ENCODE measurements at places on chromosomes 7 and 10. TPM values are rescaled to one million over a fixed set of nuclear protein-coding genes. Genes with fewer than 3 reads are reported as not detected.

Gene HDAC9
- total RNA-seq, result 51.4 TPM

Gene GPR37
- total RNA-seq, result 0.99 TPM

Gene MBL2
- not detected for total RNA-seq

Gene CDH23
- 16.6 TPM for total RNA-seq

Gene SPDYE8
- total RNA-seq, result not detected

GRCh38 chr7:38178695-38179344 lies 775 bp downstream of the STARD3NL start:
- H3K4me1 ChIP-seq, result peaks cover 3% of the 10 kb centered on the region
- no peak for DNase-seq
- H3K4me3 ChIP-seq, result peak overlapping the region; percentile 55
- peak overlapping the region; percentile 51 for H3K27ac ChIP-seq
- H3K27me3 ChIP-seq, result no peaks in the 10 kb centered on the region
- no peaks in the 10 kb centered on the region for H3K36me3 ChIP-seq

DNA sequence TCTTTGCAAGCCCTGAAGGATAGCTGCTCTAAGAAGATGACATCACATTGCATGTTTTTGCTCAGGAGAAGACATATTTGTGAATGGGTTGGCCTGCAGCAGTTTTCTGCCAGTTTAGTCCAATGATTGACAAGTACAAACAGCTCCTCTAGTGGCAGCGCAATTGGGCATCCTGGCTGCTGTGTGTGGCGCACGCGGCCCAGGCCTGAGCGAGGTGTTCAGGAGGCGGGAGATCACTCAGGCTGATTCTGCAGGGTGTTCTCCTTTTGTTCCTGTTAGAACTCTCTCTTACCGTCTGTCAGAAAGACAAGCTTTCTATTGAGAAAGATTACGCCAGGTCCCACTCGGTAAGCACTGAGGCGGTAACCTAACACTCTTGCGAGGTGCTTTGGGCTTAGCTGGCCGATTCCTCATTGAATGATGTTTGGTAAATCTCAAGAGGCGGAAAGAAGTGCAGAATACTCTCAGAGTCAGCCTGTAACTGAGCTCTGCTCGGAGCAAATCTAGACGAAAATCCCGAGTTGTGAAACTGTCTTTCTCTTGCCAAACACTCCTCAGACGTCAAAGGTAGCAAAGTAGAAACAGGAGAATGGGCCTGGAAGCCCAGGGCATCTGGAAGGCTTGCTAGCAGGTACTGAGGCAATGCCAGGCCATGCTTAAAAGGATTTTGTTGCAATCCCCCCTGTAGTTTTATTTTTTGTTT lies 219.2 kb upstream of the BMPER start:
- no peak overlapping the region for H3K27ac ChIP-seq
- no peaks in the 10 kb centered on the region for H3K36me3 ChIP-seq
- H3K4me1 ChIP-seq, result no peaks in the 10 kb centered on the region
- no peak for DNase-seq
- H3K27me3 ChIP-seq, result no peaks in the 10 kb centered on the region
- no peak overlapping the region for H3K4me3 ChIP-seq

DNA sequence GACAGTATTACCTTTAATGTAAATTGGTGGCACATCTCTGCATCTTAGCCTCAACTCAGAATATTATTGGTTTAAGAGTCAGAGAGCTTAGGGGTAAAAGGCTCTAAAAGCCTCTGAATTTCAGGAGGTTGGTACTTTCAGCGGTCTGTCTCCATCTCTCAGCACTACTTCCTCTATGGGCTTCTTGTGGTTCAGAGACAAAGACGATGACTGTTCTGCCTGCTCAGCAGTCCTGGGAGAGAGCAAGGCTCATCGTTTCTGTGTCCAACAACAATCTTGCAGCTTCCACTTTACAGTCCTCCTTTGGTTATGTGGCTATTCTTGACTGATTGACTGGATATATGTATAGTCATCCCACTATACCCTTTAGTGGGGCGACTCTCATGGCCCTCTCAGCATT lies 394.7 kb downstream of the AUTS2 start:
- H3K4me1 ChIP-seq, result no peaks in the 10 kb centered on the region
- H3K36me3 ChIP-seq, result no peaks in the 10 kb centered on the region
- no peak overlapping the region for H3K27ac ChIP-seq
- no peaks in the 10 kb centered on the region for H3K27me3 ChIP-seq
- no peak for DNase-seq

DNA sequence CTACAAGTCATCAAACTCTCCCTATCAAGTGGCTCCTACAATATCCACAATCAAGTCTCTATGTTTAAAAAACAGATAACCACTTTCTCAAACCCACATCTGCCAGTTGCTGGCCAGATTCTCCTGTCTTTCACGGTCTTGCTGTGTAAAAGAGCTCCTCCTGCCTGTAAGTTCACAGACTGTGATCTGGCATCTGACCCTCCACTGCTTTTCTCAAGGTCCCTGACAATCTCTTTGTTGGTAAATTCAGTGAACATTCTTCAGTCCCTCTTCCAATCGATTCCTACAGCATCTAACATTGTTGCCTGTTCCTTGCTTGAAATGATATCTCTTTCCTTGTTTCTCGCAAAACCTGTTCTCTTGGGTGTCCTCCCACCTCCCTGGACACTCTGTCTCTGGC lies 18.5 kb upstream of the LMOD2 start:
- no peaks in the 10 kb centered on the region for H3K36me3 ChIP-seq
- no peaks in the 10 kb centered on the region for H3K27me3 ChIP-seq
- H3K4me1 ChIP-seq, result no peaks in the 10 kb centered on the region
- no peak for DNase-seq

DNA sequence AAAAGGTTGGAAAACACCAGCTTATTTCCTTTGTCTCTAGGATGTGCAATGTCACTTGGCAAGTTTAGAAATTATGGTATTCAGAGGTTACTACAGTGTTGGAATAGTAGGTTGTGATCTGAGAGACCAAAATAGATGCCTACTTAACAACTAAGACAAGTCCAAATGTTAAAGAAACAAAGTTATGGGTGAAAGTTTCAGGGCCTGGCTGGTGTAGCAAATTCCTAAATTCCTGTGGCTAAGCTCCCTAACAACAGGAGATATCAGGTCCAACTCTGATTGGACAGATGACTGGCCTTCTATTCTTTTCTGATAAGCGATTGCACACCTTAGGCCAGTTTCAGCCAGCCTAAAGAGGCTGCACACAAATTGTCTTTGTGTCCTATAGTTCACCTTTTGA lies 873.5 kb downstream of the REEP3 start:
- H3K27ac ChIP-seq, result no peak overlapping the region
- no peaks in the 10 kb centered on the region for H3K27me3 ChIP-seq
- no peaks in the 10 kb centered on the region for H3K36me3 ChIP-seq

GRCh38 chr7:41750661-41751540 lies 48.0 kb upstream of the INHBA start:
- H3K4me1 ChIP-seq, result no peaks in the 10 kb centered on the region
- no peaks in the 10 kb centered on the region for H3K27me3 ChIP-seq
- DNase-seq, result no peak
- no peaks in the 10 kb centered on the region for H3K36me3 ChIP-seq
- H3K27ac ChIP-seq, result no peak overlapping the region
- no peak overlapping the region for H3K4me3 ChIP-seq

GRCh38 chr7:139886206-139886605 lies 57.1 kb downstream of the TBXAS1 start:
- no peaks in the 10 kb centered on the region for H3K27me3 ChIP-seq
- no peaks in the 10 kb centered on the region for H3K36me3 ChIP-seq
- H3K4me3 ChIP-seq, result no peak overlapping the region
- DNase-seq, result no peak
- H3K4me1 ChIP-seq, result no peaks in the 10 kb centered on the region

DNA sequence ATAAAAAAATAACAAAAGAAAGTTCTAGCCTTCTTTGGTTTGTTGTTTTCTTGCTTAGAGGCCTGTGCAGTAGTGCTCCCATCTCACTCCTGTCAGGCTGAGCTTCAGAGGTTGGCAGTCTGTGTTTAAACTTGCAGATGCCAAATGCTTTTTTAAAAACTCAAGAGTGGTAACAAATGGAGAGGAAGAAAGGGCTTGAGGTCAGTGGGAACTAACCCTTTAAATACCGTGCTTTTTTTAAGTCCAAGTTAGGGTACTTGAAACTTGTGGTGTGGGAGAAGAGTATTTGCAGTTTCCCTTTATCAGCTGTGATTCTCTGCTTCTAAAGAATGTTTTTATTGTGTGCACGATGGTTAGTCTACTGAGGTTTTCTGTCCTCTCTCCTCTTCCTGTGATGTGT lies 29.4 kb downstream of the ZRANB1 start:
- no peak for DNase-seq
- H3K27ac ChIP-seq, result peak overlapping the region; percentile 11
- no peak overlapping the region for H3K4me3 ChIP-seq
- H3K4me1 ChIP-seq, result no peaks in the 10 kb centered on the region

DNA sequence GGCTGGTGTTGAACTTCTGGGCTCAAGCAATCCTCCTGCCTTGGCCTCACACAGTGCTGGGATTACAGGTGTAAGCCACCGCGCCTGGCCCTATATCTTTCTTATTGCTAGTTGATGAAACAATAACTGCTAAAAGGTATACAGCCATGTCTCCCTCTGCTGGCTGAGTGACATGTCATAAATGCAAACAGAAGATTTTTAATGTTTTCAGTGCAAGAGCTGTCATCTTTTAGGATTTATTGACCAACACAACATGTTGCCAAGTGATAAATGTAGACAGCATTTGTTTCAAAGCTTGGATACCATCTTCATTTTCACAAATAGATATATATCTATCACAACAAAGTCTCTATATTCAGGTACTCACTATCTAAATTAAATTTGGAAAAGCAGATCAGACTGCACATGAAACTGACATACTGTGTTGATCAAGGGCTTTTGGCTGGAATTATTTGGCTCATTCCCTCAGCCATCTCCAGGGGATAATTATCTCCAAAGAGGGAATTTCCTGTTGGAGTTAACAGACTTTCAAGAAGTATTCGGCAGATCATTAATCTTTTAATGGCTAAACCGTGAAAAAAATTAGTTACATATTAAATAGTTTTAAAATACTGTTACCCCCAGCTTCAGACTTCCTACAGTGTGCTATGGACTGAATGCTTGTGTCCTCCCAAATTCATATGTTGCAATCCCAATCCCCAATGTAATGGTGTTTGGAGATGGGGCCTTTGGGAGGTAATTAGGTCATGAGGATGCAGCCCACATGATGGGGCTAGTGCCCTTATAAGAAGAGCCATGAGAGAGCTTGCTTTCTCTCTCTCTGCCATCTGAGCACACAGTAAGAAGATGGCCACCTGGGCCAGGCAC lies 41.3 kb upstream of the SRPK2 start:
- no peak overlapping the region for H3K4me3 ChIP-seq
- H3K27ac ChIP-seq, result no peak overlapping the region
- no peak for DNase-seq
- H3K36me3 ChIP-seq, result no peaks in the 10 kb centered on the region

- H3K4me3 ChIP-seq, result no peak overlapping the region
- no peaks in the 10 kb centered on the region for H3K4me1 ChIP-seq
- no peak for DNase-seq
- no peaks in the 10 kb centered on the region for H3K27me3 ChIP-seq
These were observed 203.4 kb downstream of the PHTF2 start for GRCh38 chr7:78002021-78002420.

- H3K4me1 ChIP-seq, result peaks cover 9% of the 10 kb centered on the region
- no peak overlapping the region for H3K27ac ChIP-seq
- no peak overlapping the region for H3K4me3 ChIP-seq
- no peak for DNase-seq
These were observed 19.7 kb upstream of the RPEL1 start for GRCh38 chr10:103225939-103226338.

DNA sequence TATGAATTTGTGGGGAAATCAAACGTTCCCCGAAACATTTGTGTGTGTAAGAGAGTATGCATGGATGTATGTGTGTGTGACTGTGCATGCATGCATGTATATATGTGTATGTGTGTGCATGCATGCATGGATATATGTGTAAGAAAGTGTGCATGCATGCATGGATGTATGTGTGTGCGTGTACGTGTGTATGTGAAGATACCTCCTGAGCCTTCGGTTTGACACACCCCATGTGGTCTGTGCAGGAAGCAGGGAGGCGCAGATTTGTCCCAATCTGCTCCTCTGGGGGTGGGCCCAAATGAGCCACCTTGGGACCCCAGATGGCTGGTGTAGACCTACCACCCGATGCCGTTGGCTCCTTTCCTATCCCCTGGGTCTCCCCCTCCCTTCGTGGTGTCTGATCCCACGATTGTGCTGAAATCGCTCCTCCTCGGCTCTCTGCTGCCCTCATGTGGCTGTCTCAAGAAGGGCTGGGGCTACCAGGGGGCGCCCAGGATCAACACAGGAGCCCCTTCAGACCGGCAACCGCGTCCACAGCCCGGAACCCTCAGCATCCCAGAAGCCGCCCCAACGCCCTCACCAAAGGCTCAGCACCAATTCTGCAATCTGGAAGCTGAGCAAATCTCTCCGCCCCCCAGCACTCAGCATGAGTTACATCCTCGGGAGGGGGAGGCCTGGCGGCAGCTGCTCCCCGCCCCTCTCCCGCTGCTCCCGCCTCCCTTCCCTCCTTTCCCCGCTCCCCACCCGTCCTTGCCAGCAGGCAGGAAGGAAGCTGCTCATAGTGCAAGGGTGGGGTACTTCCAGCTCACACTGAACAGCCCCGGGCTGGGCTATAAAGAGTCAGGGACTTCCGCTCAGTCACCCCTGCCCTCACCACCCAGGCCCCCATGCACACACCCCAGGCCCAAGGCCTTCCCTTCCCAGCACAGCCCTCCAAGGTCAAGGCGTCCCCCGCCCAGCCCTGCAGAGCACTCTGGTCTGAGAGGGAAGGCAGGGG lies 2.3 kb upstream of the NOS3 start:
- DNase-seq, result peak; percentile 63
- H3K4me3 ChIP-seq, result no peak overlapping the region
- no peak overlapping the region for H3K27ac ChIP-seq
- H3K36me3 ChIP-seq, result no peaks in the 10 kb centered on the region

DNA sequence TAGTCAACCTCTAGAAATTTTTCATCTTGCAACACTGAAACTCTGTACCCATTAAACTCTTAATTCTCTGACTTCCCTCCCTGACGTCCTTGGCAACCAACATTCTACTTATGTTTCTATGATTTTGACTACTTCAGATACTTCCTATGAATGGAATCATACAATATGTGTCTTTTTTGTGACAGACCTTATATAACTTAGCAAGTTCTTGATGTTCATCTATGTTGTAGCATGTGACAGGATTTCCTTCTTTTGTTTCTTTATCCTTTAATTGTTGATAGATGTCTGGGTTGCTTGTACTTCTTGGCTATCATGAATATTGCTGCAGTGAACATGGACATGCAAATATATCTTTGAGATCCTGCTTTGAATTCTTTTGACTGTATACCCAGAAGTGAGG lies 240.8 kb downstream of the ADK start:
- H3K4me1 ChIP-seq, result no peaks in the 10 kb centered on the region
- no peaks in the 10 kb centered on the region for H3K27me3 ChIP-seq
- no peaks in the 10 kb centered on the region for H3K36me3 ChIP-seq
- no peak overlapping the region for H3K27ac ChIP-seq

GRCh38 chr7:96737545-96738050 lies 28.0 kb upstream of the SEM1 start:
- H3K4me3 ChIP-seq, result no peak overlapping the region
- no peak overlapping the region for H3K27ac ChIP-seq
- no peaks in the 10 kb centered on the region for H3K4me1 ChIP-seq
- no peak for DNase-seq
- H3K27me3 ChIP-seq, result peaks cover 6% of the 10 kb centered on the region

GRCh38 chr7:115136796-115137443 lies 215.0 kb downstream of the MDFIC start:
- H3K27ac ChIP-seq, result no peak overlapping the region
- H3K4me3 ChIP-seq, result no peak overlapping the region
- H3K27me3 ChIP-seq, result no peaks in the 10 kb centered on the region

GRCh38 chr7:34158368-34159153 lies 253.2 kb downstream of the BMPER start:
- no peak overlapping the region for H3K4me3 ChIP-seq
- no peaks in the 10 kb centered on the region for H3K27me3 ChIP-seq
- H3K36me3 ChIP-seq, result no peaks in the 10 kb centered on the region
